ENCODE measurements at places on chromosomes 1 and 21.

GRCh38 chr1:219792337-219793021 is 135.9 kb downstream of the SLC30A10 start:
- DNase-seq, result no peak

- peak; percentile 95 for DNase-seq
These were observed 177.3 kb downstream of the CAMTA1 start for GRCh38 chr1:6962478-6962995.

GRCh38 chr1:53412285-53413174 is 46.7 kb upstream of the DMRTB1 start:
- no peak for DNase-seq

DNA sequence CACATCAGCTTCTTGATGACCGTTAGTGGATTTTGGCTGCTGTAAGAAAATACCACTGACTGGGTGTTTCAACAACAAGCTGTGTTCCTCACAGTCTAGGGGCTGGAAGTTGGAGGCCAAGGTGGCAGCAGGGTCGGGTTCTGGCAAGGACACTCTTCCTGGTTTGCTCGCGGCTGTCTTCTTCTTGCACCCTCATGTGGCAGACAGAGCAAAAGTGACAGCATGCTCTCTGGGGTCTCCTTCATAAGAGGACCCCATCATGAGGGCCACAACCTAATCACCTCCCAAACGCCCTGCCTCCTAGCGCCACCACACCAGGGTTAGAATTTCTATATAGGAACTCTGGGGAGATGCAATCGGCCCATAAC is 18.6 kb upstream of the TSPEAR start:
- DNase-seq, result no peak

DNA sequence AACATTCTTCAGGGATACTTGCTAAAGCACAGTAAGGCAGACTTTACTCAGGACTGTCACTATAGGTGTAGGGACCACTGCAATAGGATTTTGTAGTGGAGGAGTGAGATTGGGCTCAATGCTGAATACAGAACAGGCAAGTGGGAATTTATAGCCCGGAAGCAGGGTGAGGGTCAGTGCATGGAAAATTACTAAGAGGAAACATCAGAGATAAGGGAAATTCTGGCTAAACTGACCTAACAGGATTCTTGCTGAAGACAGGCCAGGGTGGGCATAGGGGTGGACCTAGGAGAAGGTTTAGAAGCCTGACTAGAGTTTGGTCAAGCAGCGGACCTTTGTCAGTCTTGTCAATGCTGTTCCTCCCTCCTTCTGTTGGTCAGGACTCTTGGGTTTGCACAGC is 20.8 kb upstream of the ZNF362 start:
- no peak for DNase-seq

- no peak for DNase-seq
These were observed 31.1 kb downstream of the PIGP start for GRCh38 chr21:37041706-37042271.

All from NCI-H460 (cell line).